AG20443 (cell line): ENCODE measurements at places on chromosomes 13 and 19.
A peak's percentile ranks its signal among the peaks of the same experiment; 100 is the strongest.

- DNase-seq = no peak
Observed at GRCh38 chr13:31967155-31967554, 64.4 kb upstream of the FRY start.

DNA sequence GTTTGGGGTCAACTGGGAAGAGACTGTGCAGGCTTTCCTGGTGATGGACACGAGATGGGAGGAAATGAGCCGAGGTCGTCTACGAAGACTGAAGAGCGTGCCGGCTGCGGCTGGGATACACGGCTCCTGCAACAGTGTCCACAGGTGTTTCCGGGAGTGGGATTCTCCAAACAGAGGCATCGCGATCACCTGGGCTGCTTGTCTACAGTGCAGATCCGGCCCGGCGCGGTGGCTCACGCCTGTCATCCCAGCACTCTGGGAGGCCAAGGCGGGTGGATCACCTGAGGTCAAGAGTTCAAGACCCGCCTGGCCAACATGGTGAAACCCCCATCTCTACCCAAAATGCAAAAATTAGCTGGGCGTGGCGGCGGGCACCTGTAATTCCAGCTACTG is 11.6 kb upstream of the SLC39A3 start:
- DNase-seq = no peak

DNA sequence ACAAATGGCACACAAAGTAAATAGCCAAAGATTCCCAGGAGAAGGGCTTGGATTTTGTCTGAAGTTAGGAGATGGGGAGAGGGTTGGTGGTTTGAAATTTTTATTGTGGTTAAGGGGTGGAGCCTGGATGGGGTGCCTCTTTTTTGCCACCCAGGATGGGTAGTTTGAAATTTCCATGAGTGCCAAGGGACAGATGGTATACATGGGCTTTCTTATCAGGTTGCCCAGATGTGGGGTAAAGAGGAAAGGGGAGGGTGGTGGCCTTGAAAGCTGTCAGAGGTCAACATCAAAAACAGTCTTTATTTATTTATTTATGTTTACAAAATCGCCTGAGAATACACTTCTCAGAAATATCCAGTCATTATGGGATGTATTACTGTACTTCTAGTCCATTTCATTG is 46.2 kb downstream of the LMO7 start:
- DNase-seq = no peak

- DNase-seq = no peak
Observed at GRCh38 chr19:28685802-28686201, 527.1 kb downstream of the UQCRFS1 start.

- no peak for DNase-seq
Observed at GRCh38 chr19:1608359-1609102, 3.3 kb upstream of the UQCR11 start.

DNA sequence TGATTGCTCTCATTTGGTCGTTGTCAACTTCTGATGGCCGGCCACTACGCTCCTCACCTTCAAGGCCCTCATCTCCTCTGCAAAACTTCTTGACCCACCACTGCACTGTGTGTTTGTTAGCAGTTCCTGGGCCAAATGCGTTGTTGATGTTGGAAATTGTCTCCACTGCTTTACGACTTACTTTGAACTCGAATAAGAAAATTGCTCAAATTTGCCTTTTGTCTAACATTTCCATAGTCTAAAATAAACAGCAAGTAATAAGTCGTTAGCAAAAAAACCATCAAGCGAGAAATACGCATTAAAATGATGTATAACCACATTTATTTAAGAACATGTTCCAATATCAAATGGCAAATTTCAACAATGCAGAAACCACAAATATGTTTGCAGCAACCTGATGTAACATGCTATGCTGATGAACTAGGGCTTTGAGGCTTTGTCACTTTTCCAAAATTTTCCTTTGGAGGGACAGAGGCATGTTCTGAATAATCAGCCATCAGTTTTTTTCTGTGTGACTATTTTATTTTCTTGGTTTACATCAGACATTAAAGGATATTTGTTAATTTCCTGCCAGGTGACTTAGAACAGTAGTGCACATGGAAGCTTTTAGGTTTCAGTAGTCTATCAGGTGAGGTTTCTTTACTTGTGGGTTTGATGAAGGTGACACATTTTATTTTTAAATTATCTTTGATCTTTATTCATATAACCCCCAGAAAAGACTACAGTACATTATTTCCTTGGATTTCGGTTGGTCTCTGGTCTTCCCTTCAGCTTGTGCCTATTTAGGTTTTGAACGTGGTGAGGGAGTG is 74.7 kb upstream of the TEX29 start:
- DNase-seq = peak; percentile 56

GRCh38 chr19:45947926-45948325 is 25.7 kb downstream of the NOVA2 start:
- no peak for DNase-seq

GRCh38 chr19:3563709-3564524 is 6.5 kb upstream of the MFSD12 start:
- DNase-seq = no peak

DNA sequence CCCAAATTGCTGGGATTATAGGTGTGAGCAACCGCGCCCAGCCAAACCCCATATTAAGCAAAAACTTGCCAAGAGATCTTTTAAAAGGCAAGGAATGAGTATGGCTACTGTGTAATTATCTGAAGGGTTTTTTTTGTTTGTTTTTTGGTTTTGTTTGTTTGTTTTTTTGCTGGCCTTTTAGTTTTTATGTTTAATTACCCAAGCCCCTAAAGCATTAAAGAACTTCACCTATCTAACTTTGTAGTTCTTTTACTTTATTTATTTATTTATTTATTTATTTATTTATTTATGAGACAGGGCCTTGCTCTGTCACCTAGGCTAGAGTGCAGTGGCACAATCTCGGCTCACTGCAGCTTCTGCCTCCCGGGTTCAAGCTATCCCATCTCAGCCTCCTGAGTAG is 40.3 kb upstream of the GARRE1 start:
- DNase-seq = no peak

DNA sequence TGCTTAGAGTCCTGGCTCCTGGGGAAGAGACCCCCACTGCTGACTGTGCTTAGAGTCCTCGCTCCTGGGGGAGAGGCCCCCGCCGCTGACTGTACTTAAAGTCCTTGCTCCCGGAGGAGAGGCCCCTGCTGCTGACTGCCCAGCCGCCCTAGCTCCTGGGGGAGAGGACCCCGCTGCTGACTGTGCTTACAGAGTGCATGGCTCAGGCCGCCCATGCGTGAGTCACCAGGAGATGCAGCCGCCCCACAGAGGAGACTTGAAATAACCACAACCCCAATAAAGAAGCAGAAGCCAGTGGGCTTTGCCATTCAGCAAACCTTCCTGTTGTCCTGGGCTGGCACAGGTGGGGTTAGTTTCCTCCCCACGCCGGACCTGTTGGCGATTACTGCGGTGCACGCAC is 79.2 kb upstream of the C13orf46 start:
- peak; percentile 44 for DNase-seq

DNA sequence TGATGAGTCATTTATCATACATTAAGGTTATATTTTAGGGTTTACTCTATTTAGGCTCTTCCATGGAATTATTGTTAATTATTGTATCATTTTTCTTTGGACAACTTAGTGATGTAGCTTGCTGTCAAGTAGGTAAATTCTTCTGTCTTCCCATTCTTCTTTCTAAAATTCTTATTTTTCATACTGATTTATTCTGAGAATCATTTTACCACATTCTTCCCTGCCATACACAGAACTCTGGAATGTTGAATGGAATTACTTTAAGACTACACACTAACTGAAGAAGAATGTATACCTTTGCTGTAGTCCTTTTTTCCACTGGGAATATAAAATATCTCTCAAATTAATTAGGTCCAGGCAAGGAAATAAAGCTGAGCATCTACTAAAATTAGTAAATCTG is 24.5 kb upstream of the SLC7A1 start:
- no peak for DNase-seq

DNA sequence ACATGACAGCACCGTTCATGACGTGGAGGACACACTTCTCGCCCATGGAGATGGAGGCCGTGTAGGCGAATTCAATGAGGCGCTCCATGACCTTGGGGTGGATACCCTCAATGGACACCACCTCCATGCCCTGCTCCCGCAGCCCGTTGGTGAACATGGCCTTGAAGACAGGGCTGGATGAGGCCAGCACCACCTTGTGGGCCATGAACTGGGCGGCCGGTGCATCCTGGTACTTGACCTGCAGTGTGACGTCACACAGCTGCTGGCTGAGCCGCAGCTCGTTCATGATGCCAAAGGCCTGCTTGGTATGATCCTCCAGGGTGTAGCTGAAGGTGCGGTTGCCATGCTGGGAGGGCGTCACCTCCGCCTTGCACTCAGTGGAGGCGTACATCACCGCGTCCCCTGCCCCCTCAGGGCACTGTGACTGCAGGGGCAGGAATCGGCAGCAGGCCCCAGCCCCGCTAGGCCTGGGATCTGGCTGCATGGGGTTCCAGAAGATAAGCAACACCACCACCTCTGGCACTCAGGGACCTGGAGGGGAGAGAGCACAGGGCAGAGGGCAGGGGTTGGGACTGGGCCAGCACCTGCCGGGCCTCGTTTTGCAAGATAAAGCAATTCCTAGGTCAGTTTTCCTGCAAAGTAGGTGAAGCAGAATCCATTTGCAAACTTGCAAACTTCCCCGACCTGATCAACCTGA is 3.5 kb downstream of the KEAP1 start:
- peak; percentile 3 for DNase-seq

DNA sequence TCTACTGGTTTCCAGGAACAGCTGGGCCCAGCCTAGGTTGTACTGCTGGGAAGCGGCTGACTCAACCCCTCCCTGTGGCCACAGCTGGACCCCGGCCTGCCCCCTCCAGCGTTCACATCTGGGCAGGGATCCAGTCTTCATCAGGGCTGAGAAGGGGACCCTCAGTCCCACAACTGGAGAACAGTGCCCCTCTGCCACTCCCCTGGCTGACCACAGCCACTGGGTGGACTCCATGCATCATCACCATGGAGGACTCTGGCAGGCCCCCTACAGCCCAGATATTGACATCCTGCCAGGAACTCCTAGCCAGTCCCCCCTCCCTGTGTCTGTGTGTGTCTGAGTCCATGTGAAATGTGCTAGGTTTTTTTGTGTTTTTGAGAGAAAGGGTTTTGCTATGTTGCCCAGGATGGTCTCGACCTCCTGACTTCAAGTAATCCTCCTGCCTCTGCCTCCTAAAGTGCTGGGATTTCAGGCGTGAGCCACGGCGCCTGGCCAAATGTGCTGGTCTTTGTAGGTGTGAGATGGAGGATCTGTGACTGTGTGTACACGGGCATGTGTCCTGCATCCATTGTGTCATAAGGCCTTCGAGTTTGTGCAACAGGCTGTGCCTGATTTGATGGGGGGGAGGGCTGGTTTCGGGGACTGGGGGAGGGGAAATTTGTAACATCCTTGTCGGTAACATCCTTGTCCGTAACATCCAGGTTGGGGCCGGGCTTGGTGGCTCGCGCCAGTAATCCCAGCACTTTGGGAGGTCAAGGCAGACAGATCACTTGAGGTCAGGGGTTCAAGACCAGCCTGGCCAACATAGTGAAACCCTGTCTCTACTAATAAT is 4.0 kb upstream of the HOOK2 start:
- DNase-seq = peak; percentile 50

GRCh38 chr19:57436417-57436816 is 1.3 kb downstream of the ZNF749 start:
- DNase-seq = no peak

DNA sequence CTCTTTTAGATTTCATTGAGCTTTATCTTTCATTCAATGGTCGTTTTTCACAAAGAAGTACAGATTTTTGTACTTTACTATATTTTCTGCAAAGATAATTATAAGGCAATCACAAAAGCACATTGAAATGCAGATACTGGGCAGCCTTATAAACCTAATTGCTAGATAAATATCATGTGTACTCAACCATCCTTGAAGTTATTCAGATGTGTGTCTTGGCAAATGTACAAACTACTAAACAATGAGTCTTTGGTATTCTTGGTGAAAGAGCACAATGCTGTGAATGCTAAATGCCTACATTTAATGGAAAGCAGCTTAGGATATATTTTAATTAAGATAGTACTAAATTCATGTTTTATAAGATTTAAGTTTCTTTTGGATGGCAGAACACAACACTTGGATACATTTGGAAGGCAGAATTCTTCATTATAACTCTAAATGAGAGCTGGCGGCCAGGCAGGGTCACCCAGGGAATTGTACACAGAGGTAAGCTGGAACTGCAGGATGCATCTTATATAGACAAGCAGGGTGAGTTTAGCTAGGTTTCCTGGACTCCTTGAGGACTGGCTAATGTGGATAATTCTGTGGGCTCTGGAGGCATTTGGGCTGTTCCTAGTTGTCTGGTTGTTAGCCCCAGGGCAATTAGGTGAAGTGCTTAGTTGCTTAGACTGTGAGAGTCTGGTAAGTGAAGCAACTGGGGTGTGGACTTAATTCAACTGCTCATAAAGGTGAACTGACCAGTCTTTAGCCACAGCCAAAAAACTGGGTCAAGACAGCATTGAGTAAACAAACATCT is 286.6 kb downstream of the PCDH20 start:
- no peak for DNase-seq

DNA sequence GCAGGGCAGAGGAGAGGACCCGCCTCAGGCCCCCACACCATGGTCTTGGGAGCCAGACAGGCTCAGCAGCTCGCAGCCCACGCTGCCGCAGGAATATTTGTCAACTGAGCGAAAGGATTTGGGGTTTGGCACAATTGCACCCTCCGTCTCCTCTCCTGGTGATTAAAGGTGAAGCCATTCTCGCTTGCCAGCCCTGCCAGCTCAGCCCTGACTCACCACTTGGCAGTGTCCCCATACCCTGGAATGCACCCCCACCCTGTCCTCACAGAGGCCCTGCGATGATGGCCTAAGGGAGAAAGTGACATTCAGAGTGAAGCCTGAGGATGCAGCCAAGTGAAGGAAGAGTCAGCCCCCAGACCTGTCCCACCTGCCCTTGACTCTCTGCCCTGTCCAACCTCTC is 18.8 kb downstream of the CYTH2 start:
- peak; percentile 85 for DNase-seq

DNA sequence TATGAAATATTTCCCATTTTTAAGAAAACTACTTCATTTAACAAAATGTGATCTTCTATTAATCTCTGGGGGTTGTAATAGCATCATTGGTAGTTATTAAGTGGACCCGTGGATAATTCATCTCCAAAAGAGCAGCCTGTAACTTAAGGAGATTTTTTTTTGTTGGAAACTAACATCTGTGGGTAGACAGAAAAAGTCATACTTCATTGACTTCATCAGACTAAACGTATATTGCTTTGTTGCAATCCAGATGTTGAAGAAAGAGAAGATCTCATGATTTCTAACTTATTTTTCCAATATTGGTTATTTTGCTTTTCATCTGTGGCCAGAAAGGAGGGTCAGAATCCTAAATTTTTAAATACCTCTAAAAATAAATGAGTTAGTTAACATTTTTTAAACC is 296.5 kb upstream of the MIR17HG start:
- no peak for DNase-seq
